Lung microvascular endothelial cell (primary cell): ENCODE measurements at places on chromosomes 2 and 18. TPM values are rescaled to one million over a fixed set of nuclear protein-coding genes. Genes with fewer than 3 reads are reported as not detected.

CIB4 gene
- total RNA-seq: not detected in 2 replicates

- DNase-seq: no peak
Measured at GRCh38 chr2:237623428-237624403, 3.7 kb upstream of the LRRFIP1 start.

RSAD2 gene
- 0.20 and 0.22 TPM in 2 replicates for total RNA-seq

GRCh38 chr2:66661253-66662173, 226.6 kb downstream of the MEIS1 start:
- DNase-seq: no peak

EVA1A gene
- 19.0 and 43.5 TPM in 2 replicates for total RNA-seq

M1AP gene
- not detected in 2 replicates for total RNA-seq

DNA sequence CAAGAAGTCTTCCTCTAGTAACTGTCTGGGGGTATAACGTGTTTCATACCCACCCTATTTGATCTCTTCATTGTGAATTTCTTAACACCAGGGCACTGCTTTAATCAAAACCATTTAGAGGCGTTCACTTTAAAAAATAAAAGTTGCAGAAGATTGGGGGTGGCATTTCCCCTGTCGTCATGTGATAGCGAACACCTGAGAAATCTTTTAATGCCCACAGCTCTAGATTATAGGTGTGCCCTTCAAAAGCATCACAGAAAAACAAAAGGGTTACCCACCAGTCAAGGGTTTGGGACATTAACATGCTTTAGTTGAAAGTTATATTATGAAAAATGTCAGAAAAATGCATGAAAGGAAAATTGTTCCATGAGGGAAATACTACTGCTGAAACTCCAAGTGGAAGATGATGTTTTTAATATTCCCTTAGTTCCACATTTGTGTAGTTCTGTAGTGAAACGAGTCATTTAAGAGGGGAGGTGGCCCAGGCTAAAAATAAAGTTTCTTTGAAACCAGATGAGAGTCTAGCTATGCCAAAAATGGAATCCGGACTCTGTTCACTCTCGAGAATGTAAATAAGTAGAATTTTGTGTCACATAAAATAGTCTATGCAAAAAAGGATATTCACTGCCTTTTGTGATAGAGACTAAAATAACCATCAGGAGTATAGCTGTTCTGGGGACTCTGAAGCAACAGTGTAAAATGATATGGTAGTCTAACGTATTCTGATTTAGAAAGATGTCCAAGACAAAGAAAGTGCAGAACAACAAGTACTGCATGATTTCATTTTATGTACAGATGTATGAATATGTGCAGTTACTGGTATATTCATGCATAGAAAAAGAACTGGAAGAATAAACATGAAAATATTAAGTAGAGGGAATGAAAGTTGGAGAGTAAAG, 95.3 kb downstream of the TMEM247 start:
- no peak for DNase-seq

DNA sequence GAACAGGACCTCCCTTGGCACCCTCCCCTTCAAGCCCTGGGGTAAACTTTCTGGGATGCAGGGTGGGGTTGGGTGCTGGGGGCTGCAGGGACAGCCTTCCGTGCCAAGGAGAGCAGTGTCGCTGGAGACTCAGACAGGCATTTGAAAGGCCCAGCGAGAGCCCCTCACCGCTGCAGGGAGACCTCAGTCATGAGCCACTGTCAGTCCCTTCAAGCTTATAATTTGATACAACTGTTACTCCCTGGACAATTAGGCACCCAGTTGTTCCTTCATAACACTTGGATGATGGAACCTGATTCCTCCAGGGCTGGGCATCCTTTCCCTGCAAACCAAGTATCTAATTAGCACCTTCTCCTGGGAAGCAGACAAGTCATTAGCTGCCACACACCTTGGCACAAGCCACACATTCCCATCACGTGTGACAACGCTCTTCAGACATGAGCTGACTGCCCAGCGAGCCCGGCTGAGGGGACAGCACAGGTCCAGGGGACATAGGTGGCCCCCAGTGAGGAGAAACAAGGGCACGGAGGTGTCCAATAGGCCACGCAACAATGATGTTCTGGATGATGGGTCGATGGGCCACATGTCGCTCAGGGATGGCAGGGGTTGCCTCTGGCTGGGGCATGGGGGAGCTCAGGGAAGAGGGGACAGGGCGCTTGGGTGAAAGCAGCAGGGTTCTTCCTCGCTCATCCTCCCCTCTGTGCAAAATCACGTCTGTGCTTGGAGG, 59.6 kb downstream of the KCNF1 start:
- DNase-seq: no peak

GRCh38 chr2:64405581-64406406, 48.2 kb upstream of the LGALSL start:
- DNase-seq: peak; percentile 72

NMUR1 gene
- not detected in 2 replicates for total RNA-seq

DNA sequence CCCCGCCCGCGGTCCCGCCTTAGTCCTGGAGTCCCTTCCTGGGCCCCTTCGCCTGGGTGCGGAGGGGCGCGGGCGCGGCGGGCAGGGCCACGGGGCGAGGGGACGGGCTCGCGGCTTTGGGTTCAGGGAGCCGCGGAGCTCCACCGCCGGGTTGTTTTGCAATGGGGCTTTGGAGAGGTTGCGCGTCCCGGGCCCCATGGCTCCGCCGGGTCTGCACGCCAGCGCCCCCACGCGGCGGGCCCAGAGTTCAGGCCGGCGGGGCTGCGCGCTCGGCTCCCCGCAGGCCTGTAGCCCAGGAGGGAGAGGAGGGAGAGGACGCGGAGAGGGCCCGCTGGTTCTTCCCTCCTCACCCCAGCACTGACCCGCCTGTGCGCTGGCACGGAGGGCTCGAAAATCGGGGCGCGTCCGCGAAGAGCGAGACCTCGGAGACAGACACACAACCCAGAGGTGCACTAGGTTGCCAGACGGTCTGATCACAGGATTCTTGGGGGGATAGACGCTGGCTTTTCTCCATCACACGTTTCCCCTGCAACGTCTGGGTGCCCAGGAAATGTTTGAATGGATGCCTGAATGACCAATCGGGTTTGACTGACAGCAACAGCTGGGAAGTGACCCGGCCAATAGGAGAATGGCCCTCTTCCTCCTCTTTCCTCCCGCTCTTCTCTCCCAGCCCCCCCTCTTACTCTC, 4.9 kb upstream of the SIX2 start:
- DNase-seq: peak; percentile 36

DNA sequence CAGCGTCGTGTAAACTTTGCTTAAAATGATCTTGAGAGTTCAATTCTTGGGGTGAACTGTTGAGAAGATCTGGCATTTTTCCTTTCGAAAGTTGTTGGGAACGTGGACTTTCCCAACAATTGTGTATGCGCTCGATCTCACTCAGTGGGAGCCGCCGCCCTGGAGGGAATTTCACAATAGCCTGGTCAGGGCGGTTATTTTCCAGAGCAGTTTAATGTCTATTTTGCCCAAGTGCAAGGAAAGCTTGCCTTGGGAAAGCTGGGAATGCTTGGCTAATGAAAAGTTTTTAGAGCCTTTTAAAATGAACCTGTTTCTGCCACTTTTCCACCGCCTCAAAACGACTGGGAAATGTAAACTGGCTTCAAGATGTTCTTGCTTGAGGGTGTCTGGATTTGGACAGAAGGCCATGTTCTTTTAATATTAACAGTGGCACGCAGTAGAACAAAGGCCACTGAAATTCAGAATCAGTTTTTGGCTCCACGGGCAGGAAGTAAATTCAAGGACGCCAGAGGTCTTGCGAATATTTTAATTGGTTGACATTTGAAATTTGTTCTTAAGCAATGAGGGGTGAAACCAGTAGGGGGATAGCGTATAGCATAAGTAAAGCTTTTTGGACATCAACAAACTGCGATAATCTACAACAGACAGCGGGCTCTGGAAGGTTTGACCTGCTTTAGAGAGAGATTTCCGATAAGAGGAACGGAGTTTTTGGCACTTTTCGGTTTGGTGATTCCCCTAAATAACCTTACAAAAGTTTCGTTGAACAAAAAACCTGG, 1.2 kb downstream of the CFLAR start:
- peak; percentile 87 for DNase-seq

- no peak for DNase-seq
Measured at GRCh38 chr2:196980001-196980400, 53.5 kb upstream of the PGAP1 start.

EGR4 gene
- total RNA-seq: under 0.01 TPM in 1 of 2 replicates, not detected in the other

- DNase-seq: peak; percentile 57
Measured at GRCh38 chr2:67945940-67946339, 116.9 kb downstream of the C1D start.

COL4A3 gene
- not detected in 2 replicates for total RNA-seq

GRCh38 chr2:217859926-217860325, 142.9 kb downstream of the TNS1 start:
- DNase-seq: no peak

- no peak for DNase-seq
Measured at GRCh38 chr2:212299943-212300342, 238.7 kb downstream of the ERBB4 start.

DNA sequence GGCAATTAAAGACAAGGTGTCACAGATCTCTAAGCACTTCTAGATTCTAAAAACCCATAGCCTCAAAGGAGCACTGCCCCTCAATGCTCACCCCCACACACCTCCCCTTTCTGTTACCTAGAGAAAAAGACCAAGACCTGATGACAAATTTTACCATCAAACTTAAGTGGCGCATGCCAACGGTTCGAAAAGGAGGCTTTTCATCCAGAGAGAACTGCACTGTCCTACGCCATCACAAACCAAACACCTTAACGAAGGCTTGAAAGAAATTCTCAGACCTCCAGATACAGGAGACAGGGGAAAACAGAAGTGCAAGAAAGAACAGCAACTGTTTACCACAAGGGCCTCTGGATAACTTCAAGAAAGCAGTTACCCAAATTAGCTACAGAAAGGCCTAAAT, 2.0 kb upstream of the ZC3H6 start:
- DNase-seq: no peak

NOL4 gene
- not detected in 2 replicates for total RNA-seq

- DNase-seq: peak; percentile 1
Measured at GRCh38 chr2:39241588-39241987, 2.2 kb downstream of the CDKL4 start.

DNA sequence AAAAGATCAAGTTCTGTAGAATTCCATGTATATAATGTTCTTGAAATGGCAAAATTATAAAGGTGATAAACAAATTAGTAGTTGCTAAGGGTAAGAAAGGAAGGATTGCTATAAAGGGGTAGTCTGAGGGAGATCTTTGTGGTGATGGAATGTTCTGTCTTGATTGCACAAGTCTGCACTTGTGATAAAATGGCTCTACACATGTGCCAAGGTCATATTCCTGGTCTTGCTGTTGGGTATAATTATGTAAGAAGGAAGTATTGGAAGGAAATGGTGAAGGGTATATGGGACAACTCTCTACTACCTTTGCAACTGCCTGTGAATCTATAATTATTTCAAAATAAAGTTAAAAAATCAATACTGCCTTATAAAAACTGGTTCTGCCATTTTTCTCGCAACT, 15.3 kb downstream of the SGPP2 start:
- no peak for DNase-seq

DNA sequence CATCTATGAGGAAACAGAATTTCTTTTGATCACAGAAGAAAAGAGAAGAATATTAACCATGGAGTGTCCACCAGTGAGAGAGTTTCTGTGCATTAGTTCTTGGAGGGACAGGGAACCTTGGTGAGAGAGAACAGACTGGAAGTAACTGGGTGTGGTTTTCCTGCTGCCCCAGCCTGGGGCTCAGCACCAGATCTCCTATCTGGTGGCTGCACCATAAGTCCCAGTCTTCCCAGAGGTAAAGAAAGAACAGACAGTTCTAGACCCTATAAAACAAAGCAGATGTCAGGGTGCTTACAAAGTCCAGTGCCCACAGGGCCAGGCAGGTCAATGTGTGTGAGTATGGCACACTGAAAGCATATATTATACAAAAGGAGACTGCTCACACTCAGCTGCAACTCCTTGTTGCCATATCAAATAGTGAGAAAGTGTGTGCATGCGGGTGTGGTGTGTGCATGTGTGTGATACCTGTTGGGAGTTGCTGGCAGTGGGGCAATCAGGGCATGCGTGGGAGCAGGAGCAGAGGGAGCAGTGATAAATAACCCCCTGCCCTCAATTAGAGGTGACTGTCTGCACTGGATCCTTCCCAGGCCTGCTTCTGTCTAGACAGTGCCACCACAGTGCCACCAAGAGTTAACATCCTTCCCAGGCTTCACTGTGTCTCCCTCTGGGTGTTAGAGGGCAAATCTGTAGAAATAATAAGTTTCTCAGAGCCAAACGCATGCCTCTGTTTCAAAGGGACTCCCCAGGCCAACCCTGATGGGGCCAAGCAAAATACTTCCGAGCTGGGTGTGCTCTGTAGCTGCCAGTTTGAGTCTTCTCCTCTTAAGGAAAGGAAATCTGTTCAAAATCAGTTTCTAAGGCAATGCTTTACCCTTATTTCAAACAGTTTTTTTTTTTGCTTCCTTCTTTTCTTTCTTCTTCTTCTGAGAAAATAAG, 45.7 kb downstream of the RDH14 start:
- no peak for DNase-seq

SLC39A6 gene
- 12.0 and 17.5 TPM in 2 replicates for total RNA-seq

GRCh38 chr2:235740821-235741220, 247.0 kb downstream of the AGAP1 start:
- peak; percentile 11 for DNase-seq

- DNase-seq: no peak
Measured at GRCh38 chr2:219907011-219907365, 279.6 kb downstream of the SLC4A3 start.

- no peak for DNase-seq
Measured at GRCh38 chr18:48228301-48228715, 180.9 kb downstream of the ZBTB7C start.

DNA sequence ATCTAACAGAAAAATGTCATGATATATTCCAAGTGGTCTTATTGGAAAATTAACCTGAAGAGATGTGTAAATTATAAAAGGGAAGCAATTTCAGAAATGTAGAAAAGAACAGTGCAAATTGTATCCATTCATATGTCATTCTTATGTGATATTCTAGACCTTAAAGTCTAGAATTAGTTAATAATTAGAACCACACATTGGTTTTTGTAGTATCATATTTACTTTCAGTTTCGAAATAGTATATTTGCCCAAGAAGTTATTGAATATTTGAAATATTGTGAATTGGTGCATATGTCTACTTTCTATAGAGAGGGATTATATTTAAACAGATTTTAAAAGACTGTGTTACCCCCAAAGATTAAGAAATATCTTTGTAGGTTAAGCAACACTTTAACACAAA, 1348.6 kb upstream of the ACVR2A start:
- no peak for DNase-seq

DNA sequence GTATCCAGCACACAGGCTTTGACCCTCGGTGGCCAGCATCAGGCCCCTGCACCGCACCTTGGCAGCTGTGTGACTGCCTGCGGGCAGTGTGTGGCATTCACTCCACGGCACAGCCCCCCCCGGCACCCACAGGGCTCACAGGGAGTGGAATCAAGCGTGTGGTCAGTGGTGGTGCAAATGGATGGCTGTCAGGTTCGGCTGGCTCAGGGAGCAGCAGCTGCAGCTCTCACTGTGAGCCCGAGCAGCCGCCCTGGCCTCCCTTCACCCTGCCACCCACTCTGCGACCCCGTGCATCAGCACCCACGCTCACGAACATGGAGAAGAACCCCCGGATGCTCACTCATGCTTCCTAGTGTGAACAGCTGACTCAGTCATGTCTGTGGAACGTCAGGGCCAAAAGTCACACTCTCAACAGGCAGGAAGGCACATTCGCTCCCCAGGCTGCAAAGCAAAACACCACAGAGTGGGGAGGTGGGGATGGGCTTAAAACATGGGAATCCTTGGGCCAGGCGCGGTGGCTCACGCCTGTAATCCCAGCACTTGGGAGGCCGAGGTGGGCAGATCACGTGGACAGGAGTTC, 41.5 kb upstream of the GPC1 start:
- DNase-seq: no peak

- DNase-seq: no peak
Measured at GRCh38 chr2:105894327-105894944, 149.7 kb downstream of the NCK2 start.

MATN3 gene
- total RNA-seq: 0.20 and 0.87 TPM in 2 replicates

NAPG gene
- 21.6 and 33.3 TPM in 2 replicates for total RNA-seq
